ENCODE measurements at places on chromosomes 5 and 9. TPM values are rescaled to one million over a fixed set of nuclear protein-coding genes. Genes with fewer than 3 reads are reported as not detected.

PCDHA6 gene
- polyA plus RNA-seq, result 0.85 TPM

MARCHF6 gene
- polyA plus RNA-seq, result 117 TPM

SPINK13 gene
- not detected for polyA plus RNA-seq

DNA sequence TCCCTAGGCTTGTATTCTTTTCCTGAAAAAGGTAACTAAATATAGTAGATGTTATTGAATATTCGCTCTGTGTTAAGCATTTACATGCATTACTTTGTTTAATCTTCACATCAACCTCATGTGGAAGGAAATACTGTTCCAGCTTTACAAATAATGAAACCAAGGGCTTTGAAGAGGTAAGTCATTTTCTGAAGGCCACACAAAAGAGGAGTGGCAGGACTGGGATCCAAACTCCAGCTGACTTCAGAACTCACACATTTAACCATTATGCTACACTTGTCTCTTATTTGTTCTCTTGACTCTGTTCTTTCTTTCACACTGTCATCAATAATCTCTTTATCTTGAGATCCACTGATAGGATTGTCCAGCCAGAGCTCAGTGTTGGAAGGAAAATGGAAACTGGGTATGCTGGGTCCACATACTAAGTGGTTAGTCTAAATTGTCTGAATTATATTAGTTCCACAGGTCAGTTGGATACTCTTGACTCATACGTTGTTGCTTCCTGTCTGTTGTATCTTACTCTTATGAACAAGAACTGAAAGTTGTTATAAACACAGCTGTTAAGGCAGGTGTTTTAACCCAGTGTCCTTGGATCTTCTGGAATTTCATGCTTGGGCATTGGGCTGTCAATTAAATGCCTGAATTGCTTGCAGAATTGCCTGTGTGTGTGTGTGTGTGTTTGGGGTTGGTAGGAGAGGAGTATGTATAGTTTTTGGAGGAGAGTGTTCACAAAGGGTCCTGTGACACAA, 65.6 kb downstream of the TLE4 start:
- peak; percentile 44 for DNase-seq

DNA sequence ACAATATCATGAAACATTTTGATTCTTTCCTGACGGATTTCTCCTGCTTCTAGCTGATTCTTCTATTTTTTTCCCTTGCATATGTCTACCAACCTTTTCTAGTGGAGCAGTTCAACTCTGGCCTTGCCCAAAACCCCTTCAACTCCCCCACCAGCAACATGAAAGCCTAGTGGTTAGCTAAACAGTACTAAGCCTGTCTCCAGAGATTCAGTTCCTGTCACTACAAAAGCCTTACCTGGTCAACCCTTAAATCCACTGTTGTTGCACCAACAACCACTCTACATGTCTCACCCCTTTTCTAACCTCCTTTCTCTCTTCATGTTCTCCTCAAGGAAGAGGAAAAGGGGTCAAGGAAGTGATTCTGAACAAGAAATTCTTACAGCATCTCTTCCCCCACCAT, 74.8 kb upstream of the PIK3R1 start:
- no peak for DNase-seq

GRCh38 chr9:38249049-38249448, 143.5 kb upstream of the ALDH1B1 start:
- DNase-seq, result peak; percentile 54

- no peak for DNase-seq
Observed at GRCh38 chr9:74662674-74663073, 165.5 kb downstream of the RORB start.

DNA sequence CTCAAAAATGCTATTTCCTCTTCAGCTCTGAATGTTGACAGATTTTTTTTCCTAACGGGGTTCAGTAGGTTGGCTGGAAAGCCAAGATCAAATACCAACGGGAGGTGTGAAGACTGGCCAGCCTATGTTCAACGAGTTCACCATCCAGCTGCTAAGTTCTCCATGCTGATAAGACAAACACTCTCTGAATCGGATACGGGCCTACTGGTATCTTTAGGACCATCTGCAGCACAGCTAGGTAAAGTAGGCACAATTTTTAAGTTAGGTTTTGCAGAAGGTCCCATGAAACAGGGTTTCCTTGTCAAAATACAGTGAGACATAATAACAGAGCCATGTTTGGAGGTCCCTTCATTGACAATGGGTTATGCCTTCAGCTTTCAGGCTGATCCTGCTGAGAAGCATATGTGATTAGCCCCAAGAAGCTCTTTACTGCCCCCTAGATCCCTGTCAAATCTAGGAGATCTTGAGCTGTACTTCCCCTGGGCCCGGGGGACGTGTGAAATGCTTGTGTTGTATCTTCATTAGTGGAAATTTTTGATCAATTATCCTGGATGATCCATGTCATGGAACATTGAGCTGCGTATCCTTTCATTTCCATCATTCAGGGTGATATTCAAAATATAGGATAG, 60.6 kb downstream of the PGM5 start:
- no peak for DNase-seq

GRCh38 chr5:135246923-135247795, 151.9 kb downstream of the MACROH2A1 start:
- DNase-seq, result no peak

DNA sequence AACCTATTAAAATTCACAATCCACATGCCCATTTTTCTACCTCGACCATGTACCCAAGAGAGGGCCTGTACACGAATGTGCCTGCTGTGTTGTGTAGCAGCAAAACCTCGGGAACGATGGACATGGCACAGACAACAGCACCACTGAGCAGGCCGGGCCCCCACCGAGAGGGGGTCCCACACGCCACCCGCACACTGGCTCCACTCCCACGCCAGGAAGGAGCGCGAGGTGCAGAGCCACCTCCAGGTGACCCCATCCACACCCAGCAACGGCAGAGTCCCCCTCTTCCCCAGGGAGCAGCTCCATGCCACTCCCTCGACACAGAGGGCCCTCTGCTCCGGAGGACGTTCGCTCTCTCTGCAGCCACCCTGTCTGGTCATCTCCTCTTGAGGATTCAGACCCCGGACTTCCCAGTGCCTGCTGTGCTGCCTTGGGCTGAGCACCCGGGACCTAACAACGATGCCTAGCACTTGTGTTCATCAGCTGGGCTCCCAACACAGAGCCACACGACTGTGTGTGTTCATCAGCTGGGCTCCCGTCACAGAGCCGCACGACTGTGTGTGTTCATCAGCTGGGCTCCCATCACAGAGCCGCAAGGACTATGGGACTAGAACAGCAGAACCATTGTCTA, 25.3 kb upstream of the ADAMTS2 start:
- DNase-seq, result no peak

DNA sequence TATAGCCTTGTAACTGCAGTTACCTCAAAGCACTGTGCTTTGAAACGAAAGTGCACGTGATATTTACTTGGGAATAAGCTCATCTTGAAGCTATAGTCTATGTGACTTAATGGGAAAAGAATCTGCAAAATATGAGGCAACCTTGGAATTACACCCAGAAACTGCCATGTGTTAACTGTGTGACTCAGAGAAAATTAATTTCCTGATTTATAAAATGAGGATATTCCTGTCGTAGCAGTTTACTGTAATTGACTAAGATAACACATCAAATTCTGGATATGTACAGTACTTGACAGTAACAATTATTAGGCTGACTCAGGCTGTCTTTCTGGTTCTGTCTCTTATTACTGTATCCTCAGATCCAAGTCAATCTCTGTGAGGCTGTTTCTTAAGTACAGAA, 1079.9 kb upstream of the ACO1 start:
- DNase-seq, result no peak

- peak; percentile 70 for DNase-seq
Observed at GRCh38 chr5:36880761-36881160, 4.2 kb downstream of the NIPBL start.

GRCh38 chr9:133945977-133946753, 46.0 kb downstream of the VAV2 start:
- no peak for DNase-seq
